Stimulated activated CD4-positive, alpha-beta T cell treated with anti-CD3 and anti-CD28 coated beads, Interleukin-1b, Interleukin-23, amount 100 ng/mL, for 1 hour (primary cell): ENCODE measurements at places on chromosomes 1 and 21.
A peak's percentile ranks its signal among the peaks of the same experiment; 100 is the strongest.

DNA sequence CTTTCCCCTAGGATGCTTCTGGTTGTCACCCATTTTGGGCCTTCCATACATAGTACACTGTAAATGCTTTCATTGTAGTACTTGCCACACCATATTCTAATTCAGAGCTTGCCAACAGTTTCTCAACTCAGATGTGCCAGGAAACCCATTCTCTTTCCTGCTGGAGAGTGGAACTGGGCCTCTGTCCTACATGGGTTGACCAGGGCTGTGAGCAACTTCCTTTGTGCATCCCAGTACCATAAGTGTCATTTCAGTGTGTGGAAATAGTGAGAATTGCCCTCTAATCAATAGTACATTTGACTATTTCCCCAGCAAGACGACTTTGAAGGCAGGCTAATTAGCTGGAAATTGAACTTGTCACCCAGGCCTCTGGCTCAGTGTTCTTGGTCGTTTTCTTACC, 74.8 kb downstream of the MTR start:
- DNase-seq: no peak

DNA sequence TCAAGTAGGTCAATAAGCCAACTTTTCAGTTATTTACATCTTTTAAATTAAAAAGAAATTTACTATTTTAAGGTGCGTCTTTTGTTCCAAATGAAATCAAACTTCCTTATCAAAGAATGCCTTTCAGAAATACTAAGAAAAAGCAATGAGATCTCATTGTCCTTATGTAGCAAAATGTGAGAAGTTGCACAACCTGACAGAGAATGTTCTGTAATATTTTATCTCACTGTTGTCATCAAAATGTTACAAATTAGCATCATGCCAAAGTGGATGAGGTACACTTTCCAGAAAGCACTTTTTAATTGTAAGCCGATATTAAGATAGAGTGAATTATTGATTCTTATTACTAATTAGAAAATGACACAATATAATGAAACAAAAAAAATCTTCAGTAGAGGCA, 50.4 kb downstream of the KCNT2 start:
- DNase-seq: no peak

DNA sequence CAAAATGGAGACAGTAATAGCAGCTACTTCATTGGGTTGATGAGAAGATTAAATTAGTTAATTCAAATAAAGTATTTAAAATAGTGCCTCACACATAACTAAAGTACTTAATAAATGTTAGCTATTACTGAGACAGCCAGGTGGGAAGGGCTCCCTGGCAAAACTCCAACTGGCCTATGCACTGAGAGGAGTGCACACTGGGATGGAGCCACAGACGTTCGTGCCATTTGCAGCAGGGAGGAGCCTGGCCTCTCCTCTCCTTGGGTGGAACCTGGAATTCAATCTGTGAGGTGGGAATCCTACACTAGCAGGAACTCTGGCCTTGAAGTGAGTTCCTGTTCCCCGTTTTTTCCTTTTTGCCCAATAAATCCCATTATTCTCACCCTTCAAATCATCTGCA, 28.1 kb downstream of the SLC5A9 start:
- DNase-seq: no peak

GRCh38 chr1:58948671-58949070, 164.8 kb upstream of the JUN start:
- DNase-seq: no peak

GRCh38 chr1:172827841-172828240, 168.9 kb downstream of the FASLG start:
- DNase-seq: no peak

DNA sequence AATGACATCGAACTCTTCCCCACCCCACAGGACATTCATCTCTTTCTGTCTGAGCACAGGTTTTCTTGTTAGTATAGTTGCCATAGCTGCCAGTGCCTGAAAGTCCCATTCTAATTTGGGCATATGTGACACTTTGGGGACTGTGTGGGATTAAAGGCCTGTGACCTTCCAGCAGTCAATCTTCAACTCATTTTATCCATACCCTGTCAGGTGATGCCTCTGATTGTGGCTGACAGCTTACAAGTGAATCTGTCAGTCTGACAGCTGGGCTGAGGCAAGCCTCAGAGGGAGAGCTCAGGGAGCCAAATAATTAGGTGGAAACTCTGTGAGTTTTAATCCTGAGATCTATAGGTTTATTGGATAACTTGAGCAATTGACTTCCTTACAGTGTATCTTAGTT, 29.6 kb downstream of the ZCCHC17 start:
- DNase-seq: no peak

- DNase-seq: no peak
These were observed 4.8 kb upstream of the HEATR1 start for GRCh38 chr1:236608930-236609726.

DNA sequence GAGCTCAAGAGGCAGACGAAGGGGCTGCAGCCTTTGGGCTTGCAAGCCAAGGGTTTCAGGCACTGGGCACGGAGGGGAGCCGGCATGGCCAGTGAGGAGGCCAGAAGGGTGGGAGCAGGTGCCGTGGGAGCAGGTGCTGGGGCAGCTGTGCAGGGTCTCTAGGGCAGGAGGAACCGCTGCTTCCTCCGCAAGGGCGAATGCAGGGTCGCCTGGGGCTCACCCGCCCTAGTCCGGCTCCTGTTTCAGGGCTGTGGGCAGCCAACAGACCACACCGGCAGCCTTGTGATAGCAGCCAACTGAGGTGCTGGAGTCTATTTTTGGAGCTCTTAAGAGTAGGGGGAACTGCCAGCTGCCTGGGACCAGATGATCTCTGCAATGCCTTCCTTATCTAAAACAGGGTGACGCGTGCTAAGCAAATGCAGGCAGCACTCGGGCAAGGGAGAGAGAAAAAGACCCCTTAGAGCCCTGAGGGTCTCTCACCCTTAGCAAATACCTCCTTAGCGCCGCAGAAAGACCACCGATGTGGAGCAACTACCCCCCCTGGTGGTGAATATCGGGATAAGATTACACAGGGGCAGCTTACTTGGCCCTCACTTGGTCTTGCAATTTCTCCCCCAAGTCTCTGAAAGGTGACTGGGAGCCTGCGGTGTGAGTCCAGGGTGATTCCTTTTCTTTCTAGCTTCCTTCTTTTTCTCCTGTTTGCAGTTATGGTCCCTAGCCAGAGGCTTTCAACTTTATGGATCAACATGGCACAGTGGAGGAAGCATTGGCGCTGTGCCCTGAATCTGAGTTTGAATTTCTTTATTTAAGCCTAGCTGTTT, 20.7 kb upstream of the MAPKAPK2 start:
- peak; percentile 57 for DNase-seq

- DNase-seq: no peak
These were observed 34.5 kb upstream of the KCNQ4 start for GRCh38 chr1:40748841-40749718.

- no peak for DNase-seq
These were observed 767.3 kb upstream of the ADAMTS5 start for GRCh38 chr21:27734146-27734545.

- no peak for DNase-seq
These were observed 114.3 kb upstream of the RAVER2 start for GRCh38 chr1:64630611-64631010.

- no peak for DNase-seq
These were observed 1.1 kb downstream of the ADGRL2 start for GRCh38 chr1:81801651-81802456.

DNA sequence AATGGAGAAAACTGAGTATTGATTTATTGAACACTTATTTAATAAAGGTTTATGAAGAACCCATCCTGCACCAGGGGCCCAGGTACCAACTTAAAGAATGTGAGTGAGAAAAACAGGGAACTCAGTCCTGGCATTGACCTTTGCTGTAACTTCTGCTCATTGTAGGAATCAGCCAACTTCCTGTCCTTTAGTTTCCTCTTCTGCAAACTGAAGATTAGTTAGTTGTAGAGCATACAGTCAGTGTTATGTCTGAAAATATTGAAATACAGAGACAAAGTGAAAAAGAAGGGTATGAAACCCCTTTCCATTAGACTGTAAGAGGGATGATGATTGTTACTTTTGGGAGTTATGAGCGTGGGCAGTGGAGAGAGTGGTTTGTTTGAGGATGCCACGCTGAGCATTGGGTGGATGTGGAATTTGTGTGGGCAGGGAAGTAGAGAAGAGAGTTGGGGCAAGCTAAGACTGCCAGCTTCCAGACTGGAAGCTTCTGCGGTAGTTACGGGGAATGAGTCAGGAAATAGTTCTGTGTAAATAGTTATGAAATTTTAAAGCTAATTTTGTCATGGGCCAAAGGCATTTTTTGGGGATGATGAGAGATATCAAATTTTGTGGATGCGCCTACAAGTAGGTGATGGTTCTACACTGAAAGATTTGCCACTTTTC, 89.2 kb downstream of the GPR88 start:
- DNase-seq: no peak

- no peak for DNase-seq
These were observed 291.9 kb upstream of the NR5A2 start for GRCh38 chr1:199735660-199736059.

- no peak for DNase-seq
These were observed 14.0 kb upstream of the GNG4 start for GRCh38 chr1:235663628-235664027.

DNA sequence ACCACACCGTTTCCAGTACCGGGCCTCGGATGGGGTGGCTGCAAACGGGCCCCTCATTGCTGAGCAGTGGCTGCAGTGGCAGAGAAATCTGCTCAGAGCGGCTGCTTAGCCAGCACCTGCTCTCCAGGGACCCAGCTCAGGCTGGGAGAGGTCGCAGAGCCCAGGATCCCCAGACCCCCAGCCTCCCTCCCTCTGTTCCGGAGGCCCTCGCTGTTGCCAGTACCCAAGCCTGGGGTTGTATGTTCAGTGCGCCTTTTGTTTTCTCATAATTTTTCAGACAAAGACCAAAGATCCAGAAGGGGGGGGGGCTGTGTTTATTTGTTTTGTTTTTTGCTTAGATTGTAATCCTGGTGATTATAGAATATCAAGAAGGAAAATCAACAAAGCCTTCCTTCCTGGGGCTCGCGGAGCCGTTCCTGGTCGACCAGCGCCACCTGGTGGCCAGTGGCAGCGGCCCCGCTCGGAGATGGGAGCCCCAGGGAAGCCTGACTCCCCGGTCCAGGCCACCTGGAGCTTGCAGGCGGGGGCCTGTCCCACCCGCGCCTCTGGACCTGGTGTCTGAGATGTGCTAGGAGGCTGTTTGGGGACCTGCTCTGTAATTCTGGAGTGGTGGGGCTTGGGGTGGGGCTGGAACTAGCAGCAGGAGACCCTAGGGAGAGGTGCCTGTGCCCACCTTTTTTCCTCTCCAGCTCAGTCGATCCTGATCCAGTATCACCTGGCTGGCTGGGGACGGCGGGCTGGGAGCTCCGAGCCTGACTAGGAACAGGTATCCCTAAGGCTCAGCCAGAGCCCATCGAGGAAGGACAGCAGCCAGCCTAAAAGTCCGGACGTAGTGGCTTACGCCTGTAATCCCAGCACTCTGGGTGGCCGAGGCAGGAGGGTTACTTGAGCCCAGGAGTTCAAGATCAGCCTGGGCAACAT, 123.9 kb upstream of the VAMP3 start:
- DNase-seq: peak; percentile 61

- no peak for DNase-seq
These were observed 52.7 kb upstream of the DIRAS3 start for GRCh38 chr1:68103011-68103545.

DNA sequence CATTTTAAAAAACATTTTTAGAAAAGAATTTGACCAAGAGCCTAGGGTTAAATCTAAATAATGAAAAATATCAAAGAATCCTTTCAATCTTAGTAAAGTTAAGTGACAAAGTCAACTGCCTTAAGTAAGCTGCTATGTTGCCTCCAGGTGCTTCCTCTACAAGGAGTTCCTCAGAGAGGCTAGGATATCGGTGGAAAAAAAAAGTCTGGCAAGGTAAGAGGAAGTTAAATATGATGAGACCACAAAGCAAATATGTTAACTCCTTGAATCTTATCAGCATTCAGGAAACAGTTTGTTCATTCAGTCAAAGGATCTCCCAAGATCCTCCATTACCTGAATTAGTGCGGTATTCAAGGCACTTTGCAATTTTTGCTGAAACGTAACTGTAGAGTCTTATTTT, 563.5 kb downstream of the PTPRC start:
- DNase-seq: no peak

DNA sequence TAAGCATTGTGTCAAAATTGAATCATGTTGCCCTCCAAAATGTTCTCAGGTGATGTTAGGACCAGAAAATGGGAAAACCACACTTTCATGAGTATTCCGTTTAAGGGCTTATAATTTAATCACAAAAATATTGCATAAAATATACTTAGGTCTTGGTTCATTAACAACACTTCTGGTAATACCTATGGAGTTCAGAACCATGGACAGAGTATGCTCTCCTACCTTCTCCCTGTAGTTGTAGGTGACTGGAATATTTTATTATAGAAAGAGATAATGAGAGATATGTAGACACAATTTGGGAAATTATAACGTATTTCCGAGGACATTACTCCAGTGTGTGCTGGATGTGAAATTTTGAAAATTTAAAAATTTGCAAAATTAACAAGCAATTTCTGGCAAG, 232.5 kb downstream of the NCAM2 start:
- no peak for DNase-seq

DNA sequence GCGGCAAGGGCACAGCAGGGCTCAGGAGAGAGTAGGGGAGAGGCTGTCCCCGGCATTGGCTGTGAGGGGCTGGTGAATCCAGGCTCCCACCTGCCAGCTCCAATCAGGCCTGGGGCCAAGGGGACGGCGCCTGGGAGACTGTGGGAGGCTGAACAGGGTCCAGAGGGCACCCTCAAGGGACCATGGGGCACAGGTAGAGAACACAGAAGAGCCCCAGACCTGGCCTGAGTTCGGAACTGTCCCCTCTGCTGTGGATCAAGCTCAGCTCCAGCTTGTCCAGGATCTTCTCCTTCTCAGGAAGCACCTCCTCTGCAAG, 67.0 kb downstream of the KCNAB2 start:
- no peak for DNase-seq

DNA sequence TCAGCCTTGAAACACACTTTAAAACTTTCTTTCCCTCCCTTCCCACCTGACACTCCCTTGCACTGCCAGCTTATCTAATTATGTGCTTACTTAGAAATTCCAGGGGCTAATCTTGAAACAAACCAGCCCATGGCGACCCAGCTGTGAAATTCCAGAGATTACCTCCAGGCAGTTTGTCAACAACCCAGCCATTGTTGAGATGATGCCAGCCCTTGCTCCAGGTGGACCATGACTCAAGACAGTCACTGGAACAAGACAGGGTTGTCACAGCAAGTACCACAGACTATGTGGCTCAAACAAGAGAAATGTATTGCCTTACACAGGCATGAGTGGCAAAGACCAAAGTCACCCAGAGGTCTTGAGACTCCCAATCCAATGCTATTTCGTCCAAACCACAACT, 7.9 kb downstream of the FYB2 start:
- no peak for DNase-seq

- no peak for DNase-seq
These were observed 1.3 kb upstream of the NRIP1 start for GRCh38 chr21:15066123-15066575.

DNA sequence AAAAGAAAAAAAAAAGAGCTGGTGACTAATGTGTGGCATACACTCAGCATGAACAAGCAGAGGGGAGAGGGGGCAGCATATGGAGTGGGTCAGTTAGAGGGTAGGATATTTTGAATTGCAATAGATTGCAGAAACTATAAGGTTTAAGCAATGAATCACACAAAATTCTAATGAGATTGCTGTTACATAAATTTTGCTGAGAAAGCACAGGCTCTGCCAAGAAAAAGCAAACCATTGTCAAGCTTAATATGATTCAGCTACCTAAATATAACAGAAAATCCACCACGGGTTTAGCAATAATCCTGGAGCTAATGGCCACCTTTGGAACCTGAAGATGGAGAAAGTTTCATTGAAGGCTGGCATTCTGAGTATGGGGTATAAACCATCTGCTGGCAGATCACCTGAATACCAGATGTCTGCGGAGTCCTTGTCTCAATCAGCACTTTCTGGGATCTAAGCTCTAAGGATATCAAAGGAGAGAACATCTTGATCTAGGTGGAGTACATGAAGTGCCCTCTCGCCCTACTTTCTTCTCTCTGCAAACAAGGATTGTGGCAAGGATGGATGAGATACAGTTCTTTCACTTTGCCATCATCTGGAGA, 30.3 kb upstream of the ANGPTL7 start:
- no peak for DNase-seq
